ENCODE measurements at places on chromosomes 7 and 10.

- DNase-seq: no peak
Observed at GRCh38 chr10:3714531-3714930, 70.5 kb downstream of the KLF6 start.

DNA sequence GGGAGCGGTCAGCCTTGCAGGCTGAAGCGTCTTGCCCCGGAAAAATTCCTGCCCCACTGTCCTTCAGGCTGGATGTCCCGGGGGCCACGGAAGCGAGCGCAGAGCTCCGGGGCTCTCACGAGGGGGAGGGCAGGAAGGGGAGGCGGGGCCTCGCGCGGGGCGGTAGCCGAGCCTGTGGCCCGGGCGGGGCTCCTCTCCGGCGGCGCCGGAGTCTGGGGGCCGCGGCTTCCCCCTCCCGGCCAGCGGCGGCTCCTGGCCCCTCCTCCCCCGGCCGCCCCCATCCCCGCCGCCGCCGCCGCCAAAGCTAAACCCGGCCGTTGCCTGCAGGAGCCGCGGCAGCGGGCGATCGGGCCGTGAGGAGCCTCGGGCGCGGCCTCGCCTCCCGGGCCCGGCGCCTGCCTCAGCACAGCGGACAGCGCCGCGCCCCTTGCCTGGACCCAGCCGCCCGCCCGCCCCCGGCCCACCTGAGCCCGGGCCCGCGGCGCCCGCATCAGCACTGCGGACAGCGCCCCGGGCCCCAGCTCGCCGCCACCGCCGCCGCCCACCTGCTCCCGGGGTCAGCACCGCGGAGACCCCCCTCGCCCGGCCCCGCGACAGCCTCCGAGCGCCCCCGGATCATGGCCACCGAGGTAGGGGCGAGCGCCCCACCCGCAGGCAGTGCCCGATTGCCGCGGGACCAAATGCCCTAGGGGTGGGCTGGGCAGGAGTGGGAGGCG, at the start of gene GOLGA7B:
TSS of gene GOLGA7B (plus strand) at position 157 of the 716 bp plus-strand sequence. CDS start at position 618, 461 bp downstream.
- DNase-seq: peak; percentile 40

DNA sequence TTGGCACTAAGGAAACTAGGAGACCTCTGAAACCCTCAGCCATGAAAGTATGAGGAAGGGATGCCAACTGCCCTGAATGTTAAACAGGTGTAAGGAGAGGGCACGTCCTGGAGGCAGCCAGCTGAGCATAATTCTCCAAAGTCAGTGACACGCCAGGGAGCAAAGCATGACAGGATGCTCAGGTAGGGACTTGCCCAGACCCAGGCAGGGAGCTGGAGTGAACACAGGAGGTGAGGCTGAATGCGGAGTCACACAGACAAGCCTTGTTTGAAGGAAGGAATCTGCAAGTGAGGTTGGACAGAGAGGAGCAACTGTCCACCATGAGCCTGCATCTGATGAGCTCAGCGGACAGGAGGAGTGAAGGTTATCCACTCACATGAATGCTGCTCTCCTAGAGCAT, 41.5 kb downstream of the KLRG2 start:
- DNase-seq: no peak

DNA sequence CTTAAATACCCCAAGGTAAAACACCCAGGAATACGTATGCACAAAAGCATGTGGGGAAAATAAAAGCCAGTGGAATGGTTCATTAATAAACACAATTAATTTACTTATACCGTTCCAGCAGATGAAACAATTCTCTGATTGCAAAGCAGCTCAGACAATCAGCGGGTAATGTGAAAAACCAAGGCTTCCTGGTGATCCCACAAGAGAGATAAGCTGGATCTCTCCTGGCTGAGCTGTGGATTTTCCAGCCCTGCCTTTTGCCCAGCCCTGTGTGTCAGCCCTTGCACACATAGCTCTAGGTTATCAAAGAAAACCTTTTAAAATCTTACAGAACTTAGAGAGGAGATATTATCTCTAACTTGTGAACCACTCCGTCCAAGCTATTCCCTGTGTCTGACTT, 1010.7 kb upstream of the AUTS2 start:
- DNase-seq: no peak

GRCh38 chr7:156614434-156615264, 25.9 kb upstream of the RNF32 start:
- no peak for DNase-seq

DNA sequence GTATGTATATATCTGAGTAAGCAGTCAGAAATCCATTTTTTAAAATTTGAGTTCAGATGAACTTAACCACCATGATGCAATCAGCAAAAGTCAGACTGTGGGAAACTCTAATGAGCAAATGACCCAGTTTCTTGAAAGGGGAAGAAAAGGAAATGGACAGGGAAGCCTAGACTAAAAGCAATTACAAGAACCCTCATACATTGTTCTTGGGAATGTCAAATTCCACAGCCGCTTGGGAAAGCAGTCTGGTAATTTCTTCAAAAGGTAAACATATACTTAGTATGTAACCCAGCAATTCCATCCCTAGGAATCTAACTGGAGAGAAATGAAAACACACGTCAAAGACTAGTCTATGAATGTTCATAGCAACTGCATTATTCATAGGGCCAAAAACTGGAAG, 16.4 kb upstream of the FOXK1 start:
- DNase-seq: no peak

GRCh38 chr10:123999261-123999660, 94.1 kb downstream of the CHST15 start:
- DNase-seq: no peak

DNA sequence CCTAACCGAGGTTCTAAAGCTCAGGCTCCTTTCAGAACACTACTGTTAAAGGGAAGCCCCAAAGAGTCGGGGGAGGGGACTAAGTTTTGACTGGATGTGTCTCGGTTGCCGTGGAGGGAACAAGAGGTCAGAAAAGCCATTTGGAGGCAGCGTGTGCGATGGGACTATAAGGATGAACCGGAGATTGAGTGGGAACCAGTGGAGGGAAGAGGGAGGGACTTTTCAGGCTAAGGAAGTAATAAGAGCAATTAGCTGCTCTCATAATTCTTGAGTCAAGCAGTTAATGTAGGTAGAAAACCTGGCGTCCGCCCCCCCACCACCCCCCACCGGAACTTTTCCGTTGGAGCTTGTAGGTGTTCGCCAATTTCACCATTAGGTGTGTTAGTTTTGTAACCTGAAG, 491 bp upstream of the AKAP9 start:
- DNase-seq: peak; percentile 44

GRCh38 chr10:63633677-63634487, 112.7 kb downstream of the REEP3 start:
- no peak for DNase-seq

DNA sequence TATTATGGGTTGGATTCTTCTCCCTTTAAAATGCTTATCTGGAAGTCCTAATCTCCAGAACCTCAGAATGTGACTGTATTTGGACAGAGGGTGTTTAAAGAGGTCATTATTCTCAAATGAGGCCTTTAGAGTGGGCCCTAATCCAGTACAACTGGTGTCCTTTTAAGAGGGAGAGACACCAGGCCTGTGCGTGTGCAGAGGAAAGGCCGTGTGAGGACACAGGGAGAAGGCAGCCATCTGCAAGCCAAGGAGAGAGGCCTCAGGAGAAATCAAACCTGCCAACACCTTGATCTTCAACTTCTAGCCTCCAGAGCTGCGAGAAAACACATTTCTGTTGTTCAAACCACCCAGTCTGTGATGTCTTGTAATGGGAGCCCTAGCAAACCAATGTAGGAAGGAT, 235.4 kb upstream of the MYO3A start:
- no peak for DNase-seq

DNA sequence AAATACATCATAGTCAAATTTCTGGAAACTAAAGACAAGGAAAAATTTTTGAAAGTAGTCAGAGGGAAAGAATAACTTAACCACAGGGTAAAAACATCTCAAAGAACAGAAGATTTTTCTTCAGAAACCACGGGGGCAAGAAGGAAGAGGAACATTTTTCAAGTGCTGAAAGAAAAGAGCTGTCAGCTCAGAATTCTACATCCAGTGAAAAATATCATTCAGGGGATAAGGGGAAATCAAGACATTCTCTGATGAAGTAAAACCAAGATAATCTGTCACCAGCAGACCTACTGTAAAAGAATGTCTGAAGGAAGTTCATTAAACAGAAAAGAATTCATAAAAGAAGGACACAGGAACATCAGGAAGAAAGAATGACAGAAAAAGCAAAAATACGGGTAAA, 111.2 kb upstream of the TMEM72 start:
- no peak for DNase-seq

GRCh38 chr7:156998988-156999957, 11.2 kb downstream of the MNX1 start:
- no peak for DNase-seq

GRCh38 chr7:38123494-38123893, 54.6 kb upstream of the STARD3NL start:
- DNase-seq: no peak

GRCh38 chr7:4724648-4725013, 42.5 kb downstream of the FOXK1 start:
- DNase-seq: peak; percentile 14

- DNase-seq: no peak
Observed at GRCh38 chr10:28721318-28721951, 44.1 kb downstream of the BAMBI start.

DNA sequence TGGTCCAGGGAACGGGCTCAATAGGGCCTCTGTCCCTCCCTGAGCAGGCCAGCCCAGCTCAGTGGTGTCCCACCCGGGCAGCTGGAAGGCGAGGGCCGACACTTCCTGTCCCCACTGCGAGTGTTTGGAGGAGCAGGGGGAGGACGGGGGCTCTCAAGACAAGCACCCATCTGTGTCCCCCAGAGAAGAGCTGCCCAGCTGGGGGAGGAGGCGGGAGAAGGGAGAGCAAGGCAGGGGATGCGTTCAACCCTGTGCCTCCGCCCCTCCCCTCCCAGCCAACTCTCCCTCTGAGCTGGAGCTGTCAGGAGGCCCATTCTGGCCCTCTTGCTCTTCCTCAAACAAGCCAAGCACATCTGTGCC, 35.7 kb downstream of the ZCCHC24 start:
- no peak for DNase-seq

GRCh38 chr10:50381642-50382041, 130.3 kb upstream of the ASAH2 start:
- DNase-seq: no peak

DNA sequence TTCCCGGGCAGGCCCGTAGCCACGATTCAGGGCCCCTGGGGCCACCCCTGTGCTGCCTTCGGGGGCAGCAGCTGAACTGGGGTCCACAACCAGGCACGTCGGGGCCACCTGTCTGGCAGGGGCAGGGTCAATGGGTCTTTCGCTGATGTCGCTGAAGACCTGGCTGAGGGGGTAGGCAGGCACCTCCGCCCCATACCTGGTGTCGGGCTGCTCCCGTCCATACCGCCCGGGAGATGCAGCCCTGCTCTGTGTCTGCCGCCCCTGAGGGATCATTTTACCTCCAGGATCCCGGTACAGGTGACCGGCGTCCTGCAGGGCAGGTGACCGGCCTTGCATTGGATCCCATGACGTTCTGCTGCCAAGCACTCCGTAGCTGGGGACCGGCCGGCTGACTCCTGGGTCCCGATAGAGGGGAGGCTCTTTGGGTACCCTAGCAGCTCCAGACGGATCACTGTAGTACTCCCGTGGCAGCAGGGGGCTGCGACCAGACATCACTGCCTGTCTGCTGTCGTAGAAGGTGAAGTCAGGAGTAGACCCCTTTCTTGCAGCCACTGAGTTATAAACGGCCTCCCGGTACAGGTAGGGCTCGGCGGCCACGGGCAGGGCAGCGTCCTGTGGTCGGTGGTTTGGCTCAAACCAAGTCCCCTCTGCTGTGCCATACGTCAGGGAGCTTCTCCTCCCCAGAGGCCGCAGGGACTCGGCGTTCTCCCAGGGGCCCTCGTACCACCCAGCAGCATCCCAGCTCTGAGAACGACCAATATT, 85.2 kb downstream of the ZRANB1 start:
- no peak for DNase-seq

GRCh38 chr7:107002126-107002525, 42.4 kb upstream of the PRKAR2B start:
- no peak for DNase-seq

- no peak for DNase-seq
Observed at GRCh38 chr7:55127622-55128081, 108.8 kb downstream of the EGFR start.

GRCh38 chr7:12716134-12716681, 28.8 kb downstream of the ARL4A start:
- no peak for DNase-seq

GRCh38 chr7:149285603-149286002, 23.6 kb downstream of the ZNF783 start:
- no peak for DNase-seq

All from MM.1S (cell line).